ENCODE measurements at places on chromosomes 7 and 10.

DNA sequence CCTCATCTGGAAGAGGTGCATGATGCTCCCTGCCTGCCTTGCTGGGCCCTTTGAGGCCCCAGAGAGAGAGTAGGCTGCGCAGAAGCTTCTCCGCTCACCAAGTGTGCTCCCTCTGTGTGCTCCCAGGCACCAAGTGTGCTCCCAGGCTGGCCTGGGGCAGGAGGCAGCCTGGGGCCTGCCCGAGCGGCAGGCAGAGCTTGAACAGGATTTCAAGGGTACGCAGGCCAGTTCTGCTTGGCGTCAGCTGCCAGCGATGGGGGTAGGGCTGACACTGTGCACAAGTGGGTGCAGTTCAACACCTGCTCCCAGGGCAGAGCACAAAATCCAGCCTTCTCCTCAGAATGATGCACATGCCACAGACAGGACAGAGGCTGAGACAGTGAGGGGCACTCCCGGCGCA lies 119.7 kb downstream of the FAM53B start:
- no peak for DNase-seq

DNA sequence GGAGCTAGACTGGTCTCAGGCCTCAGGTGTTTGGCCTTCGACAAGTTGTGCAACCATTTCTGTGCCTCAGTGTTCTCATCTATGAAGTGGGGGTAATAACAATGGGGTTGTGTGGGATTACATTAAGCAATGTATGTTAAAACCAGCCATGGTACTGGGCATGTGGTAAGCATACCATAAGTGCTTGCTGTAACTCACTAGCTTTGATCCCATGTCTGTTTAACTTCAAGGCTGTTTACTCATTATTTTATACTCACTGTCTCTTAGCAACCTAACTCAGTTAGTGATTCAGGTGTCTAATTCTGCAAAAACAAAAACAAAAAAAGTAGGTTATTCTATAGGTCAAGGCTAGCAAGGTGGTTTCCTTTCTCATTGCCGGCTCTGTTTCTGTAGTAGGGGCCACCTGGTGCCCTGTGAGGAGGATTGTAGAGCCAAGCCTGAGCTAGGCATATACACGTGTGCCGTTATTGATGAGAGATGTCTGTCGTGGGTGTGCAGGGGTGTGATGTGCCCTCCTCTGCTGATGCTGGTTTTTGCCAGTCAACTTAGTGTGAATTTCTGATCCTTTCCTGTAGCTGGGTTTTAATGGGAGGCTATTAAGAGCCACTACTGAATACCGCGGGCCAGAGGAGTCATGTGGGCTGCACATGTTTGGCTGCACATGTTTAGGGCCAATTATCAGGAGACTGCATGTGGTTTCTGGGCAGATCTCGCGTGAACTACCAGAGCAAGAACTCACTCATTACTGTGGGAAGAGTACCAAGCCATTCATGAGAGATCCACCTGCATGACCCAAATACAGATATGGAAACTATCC lies 56.2 kb downstream of the EEPD1 start:
- DNase-seq: no peak

DNA sequence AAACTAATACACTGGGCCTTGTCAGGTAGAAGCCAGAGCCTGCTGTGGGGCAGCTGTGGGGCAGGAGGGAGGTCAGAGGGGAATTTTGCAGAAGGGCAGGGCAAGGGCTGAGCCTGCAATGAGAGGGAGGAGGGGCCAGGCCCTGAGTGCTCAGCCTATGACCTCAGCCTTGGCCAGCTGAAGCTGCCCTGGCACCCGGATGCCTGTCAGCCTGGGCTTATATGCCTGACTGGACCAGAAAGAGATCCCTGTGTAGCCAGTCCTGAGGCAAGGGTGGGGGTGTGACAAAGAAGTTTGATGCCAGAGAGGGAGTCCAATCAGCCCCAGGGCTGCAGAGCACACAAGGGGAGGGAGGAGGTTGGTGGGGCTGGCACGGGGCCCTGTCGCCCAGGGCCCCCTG lies 22.3 kb upstream of the PRRT4 start:
- no peak for DNase-seq

GRCh38 chr7:155744971-155745683 lies 67.1 kb downstream of the SHH start:
- DNase-seq: no peak

GRCh38 chr10:26738301-26738911 lies 40.9 kb downstream of the PDSS1 start:
- DNase-seq: no peak

DNA sequence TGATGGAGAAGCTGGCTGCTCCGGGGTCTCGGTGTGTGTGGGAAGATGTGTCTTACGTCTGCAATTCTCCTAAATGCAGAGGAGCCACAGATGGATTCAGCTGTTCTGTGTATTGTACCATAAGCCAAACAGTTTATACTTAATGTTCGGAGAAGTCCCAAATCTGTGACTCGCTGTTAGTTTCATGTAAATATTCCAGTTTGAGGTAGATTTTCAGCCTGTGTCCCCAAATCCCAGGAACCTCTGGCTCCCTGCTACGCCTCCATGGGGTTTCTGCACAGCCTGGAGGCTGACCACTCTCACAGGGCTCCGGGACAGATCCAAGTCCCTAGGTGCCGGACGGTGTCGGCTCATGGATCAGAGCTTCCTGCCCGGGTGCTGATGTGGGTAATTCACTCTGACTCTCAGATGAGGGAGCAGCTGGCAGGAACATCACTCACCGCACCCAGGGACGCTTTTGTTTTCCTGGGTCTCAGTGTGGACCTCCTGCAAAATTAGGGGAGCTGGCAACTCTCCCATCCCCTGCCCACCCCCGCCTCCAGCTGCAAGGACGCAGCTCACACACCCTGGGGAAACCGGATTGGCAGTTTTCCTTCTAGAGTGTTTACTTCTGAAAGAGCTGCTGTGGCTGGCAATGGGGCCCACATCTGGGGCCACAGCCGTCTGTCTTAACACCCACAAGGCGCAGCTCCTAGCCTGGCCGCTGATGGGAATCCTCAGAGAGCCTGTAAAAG lies 421.1 kb upstream of the FOXK1 start:
- DNase-seq: no peak

DNA sequence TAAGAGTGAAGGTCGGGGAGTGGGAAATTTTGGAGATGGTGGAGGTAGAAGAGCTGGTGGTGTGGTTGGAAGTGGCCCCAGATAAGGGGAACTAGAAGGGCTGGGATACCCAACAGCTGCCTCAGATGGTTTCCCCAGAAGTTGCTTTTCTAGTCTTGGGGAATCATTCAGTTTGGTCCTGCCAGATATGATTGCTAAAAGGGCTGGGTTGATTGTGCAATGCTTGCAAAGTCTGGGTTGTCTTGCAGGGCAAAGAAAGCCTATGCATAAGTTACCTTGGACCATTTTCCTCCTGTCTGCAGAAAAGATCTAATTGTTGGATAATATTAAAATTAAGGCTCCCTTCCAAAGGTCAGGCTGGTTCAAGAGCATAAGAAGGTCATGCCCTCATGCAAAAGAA lies 213.8 kb upstream of the ZNF804B start:
- DNase-seq: no peak

- DNase-seq: no peak
Observed at GRCh38 chr10:80137031-80137862, 4.7 kb downstream of the PLAC9 start.

GRCh38 chr10:11424456-11425295 lies 186.8 kb downstream of the USP6NL start:
- no peak for DNase-seq

- no peak for DNase-seq
Observed at GRCh38 chr7:71389976-71390375, 258.0 kb downstream of the GALNT17 start.

GRCh38 chr7:73887762-73888161 lies 26.8 kb downstream of the TMEM270 start:
- no peak for DNase-seq

- DNase-seq: no peak
Observed at GRCh38 chr10:121448766-121449421, 149.3 kb downstream of the FGFR2 start.

DNA sequence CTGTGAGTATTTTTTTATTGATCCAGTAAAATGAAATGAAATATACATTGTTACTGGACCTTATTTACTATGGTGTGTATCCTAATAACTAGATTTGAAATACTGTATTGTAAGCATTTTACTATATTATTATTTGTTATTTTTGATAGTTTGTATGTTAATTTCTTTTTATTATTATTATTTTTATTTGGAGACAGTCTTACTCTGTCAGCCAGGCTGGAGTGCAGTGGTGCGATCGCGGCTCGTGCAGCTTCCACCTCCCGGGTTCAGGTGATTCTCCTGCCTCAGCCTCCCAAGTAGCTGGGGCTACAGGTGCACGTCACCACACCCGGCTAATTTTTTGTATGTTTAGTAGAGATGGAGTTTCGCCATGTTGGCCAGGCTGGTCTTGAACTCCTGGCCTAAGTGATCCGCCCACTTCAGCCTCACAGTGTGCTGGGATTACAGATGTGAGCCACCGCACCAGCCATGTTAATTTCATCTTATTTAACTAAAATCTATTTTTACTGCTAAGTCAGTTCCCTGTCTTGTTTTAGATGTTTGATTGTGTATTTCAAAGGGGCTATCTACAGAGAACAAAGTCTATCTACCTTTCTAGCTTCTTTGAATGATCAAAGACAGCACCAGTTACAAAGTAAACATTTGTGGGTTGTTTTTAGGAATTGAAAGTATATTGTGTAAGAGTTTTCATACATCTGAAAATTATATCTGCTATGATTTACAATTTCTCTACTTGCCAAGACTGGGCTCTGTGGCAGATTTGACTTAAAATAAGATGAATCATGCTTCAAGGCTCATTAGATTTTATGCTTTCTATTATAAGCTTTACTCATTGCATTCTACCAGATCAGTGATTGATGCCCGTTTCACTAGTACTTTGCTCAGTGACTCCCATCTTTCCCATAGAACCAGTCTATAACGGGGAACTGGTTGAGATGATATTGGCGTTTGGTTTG lies 41.6 kb downstream of the CDC123 start:
- DNase-seq: no peak

- DNase-seq: no peak
Observed at GRCh38 chr10:48480397-48481374, 124.2 kb downstream of the ARHGAP22 start.

- DNase-seq: no peak
Observed at GRCh38 chr7:38561166-38561565, 70.0 kb downstream of the AMPH start.

DNA sequence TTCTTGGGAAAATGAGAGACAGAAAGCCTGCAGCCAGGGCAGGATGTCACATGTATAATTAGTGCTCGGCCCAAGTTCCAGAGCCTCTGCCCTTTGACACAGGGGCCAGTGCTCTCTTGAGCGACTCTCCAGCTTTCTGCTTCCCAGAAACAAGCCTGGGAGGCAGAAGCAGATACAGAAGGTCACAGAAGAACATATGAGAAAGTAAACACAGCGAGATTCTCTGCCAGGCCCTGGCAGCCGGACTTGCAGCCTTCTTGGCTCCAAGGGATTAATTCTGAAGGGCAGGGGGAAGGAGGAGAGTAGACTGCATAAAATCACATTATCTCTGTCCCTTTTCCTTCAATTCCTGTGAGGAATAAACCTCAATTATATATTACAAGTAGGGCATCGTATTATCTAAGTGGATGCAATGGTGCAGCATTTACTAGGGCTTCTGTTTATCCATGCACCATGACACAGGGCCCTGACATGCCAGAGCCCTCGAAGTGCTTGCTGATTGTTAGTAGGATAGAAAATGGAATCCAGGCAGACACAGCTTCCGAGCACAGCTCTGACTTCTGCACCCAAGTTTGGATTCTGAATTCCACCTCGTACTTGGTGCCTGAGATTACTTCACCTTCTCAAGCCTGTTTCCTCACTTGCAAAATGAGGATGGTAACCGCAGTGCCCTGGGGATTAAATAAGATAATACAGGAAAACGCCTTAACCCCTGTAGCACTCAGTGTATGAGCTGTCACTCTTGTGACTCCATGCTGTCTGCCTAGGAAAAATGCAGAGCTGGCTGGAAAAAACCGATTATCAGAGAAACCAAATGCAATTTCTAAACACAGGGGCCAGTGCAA lies 536.5 kb downstream of the TNS3 start:
- DNase-seq: no peak

DNA sequence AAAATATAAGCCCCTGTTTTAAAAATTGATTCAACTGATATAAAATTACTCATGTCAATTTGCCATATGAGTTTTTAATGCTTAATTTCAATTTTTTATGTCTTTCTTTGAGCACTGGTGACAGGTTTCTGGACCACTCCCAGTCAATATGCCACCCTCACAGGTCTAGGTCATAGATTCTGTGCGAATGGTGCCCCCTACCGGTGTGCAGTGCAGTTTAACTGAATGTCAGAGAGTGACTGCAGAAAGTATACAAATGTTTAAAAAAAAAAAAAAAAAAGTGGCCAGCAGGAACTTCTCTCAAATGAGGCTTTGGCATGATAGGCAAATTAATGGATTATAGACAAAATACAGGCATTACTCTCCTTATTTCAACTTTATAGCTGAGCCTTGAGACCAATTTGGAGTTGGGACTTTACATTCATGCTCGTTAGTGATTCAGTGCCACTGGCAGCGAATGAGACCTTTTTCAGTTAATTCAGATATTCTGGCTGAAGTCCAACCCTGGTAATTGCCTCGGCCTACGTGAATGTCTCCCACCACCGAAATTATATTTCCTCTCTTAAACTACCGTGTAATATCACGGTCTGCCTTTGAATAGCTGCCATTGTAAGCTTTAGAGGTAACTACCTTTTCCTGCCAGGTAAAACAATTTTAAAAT lies 427.6 kb downstream of the PHTF2 start:
- DNase-seq: no peak

DNA sequence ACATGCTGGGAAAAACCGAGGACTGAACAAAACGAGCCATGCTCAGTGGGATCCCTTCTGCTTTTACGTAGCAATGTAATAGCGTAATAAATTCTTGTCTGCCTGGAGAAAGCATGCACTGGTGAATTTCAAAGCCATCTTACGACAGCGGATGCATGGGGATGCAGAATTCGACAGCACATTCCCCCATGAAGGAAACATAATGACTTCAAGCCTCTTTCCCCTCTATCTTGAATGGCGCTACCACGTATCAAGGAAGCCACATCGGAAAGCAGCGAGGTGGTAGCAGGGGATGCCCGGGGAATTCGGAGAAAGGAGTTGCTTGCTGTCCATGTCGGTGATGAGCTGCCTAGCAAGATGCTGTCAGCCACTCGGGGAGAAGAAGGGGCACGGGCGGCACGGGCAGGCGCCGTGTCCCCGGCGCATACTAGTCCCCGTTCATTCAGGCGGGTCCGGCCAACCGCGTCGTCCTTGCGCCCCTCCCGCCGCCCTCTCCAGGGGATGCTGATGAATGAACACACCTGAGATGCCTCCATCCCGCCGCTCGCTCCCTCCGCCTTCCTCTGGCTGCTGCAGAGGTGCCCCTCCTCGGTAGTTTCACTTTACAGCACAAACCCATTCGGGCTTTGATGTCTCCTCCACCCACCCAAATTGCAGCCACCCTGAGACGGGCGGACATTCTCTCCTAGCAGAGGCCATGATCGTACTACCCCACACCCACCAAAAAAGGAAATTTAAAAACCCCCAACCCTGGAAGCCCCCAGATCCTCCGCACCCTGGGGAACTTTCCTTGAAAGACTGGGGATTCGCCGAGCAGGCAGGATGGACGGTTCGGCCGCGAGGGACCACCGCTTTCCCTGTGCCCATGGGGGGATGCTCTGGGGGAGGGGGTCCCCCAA lies 644 bp downstream of the SORBS1 start:
- DNase-seq: peak; percentile 19

Data from stimulated activated CD4-positive, alpha-beta T cell treated with anti-CD3 and anti-CD28 coated beads, Interleukin-15, amount 100 ng/mL, for 1 hour (primary cell).